Activated CD4-positive, CD25-positive, alpha-beta regulatory T cell (primary cell): ENCODE measurements at places on chromosomes 2 and 18.

DNA sequence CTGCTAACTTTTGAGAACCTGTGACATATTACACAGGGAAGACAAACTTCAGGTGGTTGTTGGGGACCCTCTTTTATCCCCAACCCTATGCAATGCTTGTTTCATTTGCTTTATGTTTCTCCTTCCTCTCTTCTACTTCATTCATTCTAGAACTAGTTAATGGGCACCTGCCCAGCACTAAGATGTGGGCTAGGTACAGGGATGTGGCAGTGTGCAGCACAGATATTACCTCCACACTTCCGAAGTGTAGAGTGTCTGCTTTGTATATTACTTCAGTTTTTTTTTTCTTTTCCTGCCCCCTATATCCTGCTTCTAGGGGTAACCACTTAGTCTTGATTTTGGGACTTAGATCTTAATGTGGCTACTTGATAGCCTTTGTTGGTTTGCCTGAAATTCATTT lies 35.1 kb downstream of the CD28 start:
- no peak for DNase-seq

- no peak for DNase-seq
Measured at GRCh38 chr2:30273574-30273929, 42.2 kb downstream of the LBH start.

- no peak for DNase-seq
Measured at GRCh38 chr2:66445925-66446871, 11.3 kb downstream of the MEIS1 start.

- no peak for DNase-seq
Measured at GRCh38 chr2:205586626-205587025, 95.7 kb upstream of the NRP2 start.

GRCh38 chr18:32968248-32968647 lies 195.4 kb upstream of the KLHL14 start:
- DNase-seq: no peak

- DNase-seq: no peak
Measured at GRCh38 chr2:3007135-3007534, 370.5 kb downstream of the EIPR1 start.

DNA sequence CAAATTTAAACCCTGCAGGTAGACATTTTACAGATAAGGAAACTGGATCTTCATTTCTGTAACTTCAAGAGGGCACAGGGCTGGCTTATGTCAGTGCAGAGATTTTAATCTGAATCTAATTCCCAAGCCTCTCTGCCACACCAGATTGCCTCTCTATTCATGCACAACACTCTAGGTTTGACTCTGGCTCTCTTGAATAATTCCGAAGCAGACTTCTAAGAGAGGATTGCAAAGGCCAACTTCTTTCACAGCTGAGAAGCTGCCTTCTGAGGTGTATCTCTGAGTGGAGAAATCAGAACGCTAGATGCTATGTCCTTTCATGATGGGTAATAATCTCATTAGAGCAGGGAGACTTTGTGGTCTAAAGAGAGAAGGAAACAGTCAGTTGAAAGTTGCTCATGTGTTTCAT lies 20.1 kb upstream of the MGAT5 start:
- DNase-seq: no peak

- DNase-seq: no peak
Measured at GRCh38 chr2:23772684-23773083, 154.2 kb downstream of the ATAD2B start.

DNA sequence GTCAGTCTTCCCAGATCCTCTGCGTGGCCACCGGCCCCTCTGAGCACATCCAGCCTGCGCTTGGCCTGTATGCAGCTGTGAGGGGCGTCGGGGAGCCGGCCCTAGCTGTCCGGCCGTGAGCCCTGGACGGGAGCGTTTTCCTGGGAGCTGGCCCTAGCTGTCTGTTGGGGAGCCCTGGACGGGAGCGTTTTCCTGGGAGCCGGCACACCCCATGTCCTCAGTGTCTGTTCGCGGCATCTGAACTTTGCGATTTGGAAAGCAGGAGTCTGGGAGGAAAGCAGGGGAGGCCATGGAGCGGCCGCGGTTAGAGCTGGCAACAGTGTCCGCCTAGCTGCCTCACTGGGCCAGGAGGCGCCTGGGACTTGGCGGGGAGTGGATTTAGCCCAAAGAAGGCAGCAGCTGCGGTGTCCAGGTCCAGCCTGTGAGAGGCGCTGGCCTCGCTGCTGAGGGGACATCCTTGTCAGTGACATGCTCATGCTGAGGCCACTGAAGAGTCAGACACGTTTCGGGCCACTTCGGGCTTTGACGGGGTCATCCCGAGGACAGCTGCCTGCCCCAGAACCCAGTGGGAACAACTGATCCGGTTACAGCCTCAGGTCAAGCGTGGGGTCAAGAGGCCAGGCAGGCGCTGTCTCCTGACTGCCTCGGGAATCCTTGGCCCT lies 75.8 kb downstream of the KCNG2 start:
- DNase-seq: no peak

GRCh38 chr2:163774862-163775261 lies 39.1 kb upstream of the FIGN start:
- DNase-seq: no peak

- DNase-seq: no peak
Measured at GRCh38 chr2:188443207-188443606, 151.5 kb downstream of the GULP1 start.

DNA sequence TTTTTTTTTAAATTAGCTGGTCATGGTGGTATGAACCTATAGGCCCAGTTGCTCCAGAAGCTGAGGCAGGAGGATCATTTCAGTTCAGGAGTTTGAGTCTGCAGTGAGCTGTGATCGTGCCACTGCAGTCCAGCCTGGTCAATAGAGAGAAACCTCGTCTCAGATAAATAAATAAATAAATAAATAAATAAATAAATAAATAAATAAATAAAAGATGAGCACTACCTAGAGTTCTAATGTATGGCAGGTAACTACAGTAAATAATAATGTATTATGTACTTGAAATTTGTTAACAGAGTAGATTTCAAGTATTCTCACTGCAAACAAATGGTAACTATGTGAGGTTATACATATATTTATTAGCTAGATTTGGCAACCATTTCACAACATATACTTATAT lies 697.9 kb upstream of the ID2 start:
- no peak for DNase-seq

DNA sequence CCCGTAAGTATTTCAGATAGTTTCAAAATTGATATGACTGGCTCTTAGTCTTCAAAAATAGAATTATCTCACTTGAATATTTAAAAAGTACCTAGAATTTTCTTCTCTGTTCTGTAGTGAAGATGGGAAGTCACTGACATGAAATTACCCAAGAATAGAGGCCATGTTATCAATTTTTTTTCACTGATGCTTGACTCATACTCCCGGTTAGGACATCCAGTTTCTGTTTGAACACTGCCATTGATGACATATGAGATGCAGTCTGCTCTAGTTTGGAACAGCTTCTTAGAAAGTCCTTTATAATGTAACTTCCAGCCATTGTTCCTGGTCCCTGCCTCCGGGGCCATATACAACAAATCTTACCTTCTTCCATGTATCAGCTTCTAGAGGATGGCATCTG lies 26.0 kb downstream of the MAP3K20 start:
- no peak for DNase-seq

DNA sequence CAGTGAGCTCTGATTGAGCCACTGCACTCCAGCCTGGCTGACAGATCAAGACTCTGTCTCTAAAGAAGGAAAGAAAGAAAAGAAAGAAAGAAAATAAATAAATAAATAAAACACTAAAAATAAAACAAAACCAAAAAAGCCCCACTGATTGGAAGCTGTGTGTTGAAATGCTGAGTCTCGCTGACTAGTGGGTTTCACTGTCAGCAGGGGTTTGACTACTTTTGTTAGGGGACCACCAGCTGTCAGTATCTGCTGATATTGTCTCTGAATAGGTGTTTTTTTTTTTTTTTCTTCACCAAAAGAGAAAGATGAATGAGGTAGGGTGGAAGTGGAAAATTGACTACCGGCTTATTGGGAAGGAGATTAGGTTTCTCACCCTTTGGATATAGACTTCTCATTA lies 12.8 kb upstream of the ACTR2 start:
- DNase-seq: no peak

DNA sequence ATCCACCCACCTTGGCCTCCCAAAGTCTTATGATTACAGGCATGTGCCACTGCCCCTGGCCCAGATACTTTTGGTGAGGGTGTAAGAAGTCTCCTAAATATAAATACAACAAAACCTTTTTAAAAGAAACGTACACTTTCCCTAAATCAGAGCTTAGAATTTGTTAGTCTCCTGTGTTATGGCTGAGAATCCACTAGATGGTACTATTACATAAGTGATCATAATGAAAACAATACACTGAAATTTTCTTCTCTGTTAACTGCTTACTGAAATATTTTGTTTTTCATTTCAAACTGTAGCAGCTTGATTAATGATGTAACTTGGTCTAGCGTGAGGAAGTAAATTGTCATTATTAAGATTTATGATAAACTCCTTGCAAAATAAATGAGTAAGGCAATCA lies 74.8 kb upstream of the FAM98A start:
- DNase-seq: no peak

DNA sequence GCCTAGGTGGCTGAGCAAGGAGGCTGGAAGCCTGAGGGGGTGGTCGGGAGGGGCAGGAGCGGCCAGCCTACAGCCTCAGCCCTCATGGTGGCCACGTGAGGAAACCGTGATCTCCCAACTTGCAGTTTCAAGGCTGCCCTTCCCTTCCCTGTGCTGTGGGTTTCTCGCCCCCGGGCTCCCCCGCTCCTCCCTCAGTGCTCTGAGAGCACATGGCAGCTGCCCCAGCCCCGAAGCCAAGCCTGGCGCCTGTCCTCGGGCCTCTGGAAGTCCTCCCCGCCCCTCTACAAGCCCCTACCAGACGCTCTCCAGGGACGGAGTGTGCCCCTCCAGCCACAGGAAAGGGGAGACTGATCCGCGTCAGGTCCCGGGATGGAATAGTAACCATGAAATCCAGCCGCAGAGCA lies 586 bp upstream of the ANKRD23 start:
- no peak for DNase-seq

DNA sequence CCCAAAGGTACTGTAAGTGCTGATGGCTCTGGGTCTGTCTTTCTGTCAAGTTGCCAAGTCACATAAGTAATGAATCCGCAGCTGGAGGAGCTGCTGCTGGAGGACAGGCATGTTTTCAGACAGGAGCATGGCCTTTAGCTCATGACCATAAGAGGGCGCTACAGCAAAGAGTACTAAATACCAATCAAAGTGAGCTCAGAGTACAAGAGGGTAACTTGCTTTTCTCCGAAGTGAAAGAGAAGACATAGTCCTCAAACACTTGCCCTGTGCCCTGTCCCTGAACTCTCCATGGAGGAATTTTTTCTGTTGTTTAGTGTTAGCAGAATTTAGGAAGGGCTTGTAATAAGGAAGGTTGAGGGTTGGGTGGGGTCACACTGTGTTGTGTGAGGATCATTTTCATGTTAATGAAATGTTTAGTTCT lies 58.0 kb upstream of the EML6 start:
- no peak for DNase-seq

DNA sequence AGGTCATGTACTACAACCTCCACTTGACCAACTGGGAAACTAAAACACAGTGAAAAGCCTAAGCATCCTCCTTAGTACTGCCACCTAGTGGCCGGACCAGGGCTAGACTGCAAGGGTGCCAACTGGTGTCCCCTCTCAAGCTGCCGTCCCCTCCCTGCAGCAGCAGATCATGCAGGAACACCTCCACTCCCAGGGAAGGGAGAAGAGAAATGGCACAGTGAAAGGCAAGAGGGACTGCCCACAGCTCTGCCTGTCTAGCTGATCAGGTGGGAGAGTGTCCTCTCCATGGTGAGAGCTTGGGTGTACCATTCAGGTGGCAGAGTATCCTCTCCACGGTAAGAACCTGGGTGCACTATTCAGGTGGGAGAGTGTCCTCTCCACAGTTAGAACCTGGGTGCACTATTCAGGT lies 78.1 kb downstream of the AAK1 start:
- peak; percentile 54 for DNase-seq

DNA sequence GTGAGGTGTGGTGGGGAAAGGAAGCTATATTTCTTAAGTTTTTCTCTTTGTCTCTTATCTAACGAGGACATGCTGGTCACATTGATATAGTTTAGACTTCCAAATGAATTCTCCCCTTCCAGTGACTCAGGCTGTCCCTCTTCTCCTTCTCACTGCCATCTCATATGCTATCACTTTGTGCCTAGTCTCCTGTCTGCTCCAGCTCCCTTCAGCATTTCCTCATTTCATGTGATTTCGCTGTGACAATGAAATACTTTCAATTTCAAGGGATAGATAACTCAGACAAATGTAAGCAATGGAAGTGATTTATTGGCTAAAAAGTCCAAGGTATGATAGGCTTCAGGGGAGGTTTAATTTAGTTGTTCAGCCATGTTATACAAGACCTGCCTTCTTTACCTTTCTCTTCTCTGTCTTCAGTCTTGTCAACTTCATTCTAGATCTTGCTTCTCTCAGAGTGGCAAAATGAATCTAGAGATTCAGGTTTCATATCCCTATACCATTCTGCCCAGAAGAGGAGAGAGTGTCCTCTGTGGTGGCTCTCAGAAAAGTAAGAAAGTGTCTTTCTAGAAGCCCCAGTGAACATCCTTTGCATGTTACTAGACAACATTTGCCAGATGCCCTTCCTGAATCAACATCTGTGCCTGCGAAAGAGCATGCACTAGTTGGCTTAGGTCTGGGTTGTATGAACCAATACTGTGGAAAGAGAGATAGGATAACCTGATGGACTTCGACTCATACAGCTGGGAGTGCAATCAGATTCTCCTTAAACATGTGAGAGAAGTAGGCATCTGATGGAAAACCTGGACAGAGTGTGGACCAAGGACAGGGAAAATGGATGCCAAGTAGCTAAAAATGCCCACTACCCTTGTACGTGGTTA lies 29.9 kb upstream of the GPR155 start:
- DNase-seq: no peak

DNA sequence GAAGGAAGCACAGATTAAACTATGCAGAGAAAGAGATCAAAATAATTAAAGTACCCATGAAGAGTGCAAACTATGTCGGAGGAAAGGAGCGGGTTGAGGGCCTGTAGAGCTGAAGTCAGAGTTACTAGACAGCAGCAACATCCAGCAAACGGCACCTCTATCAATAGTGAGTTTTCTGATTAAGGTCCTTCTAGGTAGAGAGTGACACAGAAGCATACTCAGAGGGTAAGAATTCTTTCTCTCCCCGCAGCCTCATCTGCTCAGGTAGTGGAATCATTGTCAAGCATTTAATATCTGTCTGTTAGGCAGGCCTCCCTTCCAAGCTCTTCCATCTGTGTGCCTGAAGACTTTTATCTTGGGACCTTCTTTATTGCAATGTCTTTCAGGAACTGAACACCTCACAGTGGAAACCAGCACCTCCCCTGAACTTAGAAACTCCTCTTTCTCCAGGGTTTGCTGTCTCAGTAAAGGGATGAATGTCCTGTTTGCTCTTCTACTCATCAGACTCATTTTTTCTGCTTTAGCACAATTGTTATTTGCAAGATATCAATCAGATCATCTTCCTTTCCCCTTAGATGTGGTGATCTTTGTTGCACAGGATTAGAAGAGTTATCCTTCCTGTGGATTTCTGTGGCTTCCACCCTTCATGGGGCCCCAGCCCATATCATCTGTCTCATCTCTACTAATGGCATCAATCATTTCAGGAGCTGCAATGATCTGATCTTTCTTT lies 28.8 kb downstream of the SP140 start:
- no peak for DNase-seq

- no peak for DNase-seq
Measured at GRCh38 chr18:76687304-76687962, 134.9 kb upstream of the ZNF236 start.

GRCh38 chr2:206851521-206851920 lies 86.1 kb downstream of the FASTKD2 start:
- DNase-seq: no peak

GRCh38 chr18:12340945-12341660 lies 33.1 kb downstream of the TUBB6 start:
- no peak for DNase-seq
